ENCODE measurements at places on chromosomes 6 and 20.

DNA sequence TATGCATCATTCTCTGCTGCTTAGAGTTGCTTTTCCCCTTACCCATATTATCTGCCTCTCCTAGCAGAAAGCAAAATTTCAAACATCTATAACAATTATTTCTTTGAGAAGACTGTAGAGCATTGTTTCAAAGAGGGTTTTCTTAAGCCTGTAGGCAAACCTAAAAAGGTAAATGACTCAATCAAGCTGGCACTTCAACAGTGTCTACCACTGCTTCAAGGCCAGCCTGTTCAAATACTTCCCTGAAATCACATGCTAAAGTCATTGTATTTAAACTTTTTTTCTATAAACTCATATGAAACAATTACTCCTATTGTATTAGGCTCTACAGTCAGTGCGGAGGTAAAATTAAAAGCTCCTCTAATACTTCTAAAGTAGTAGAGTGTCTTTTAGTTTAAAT, 87.1 kb downstream of the OGFRL1 start:
- no peak for DNase-seq

DNA sequence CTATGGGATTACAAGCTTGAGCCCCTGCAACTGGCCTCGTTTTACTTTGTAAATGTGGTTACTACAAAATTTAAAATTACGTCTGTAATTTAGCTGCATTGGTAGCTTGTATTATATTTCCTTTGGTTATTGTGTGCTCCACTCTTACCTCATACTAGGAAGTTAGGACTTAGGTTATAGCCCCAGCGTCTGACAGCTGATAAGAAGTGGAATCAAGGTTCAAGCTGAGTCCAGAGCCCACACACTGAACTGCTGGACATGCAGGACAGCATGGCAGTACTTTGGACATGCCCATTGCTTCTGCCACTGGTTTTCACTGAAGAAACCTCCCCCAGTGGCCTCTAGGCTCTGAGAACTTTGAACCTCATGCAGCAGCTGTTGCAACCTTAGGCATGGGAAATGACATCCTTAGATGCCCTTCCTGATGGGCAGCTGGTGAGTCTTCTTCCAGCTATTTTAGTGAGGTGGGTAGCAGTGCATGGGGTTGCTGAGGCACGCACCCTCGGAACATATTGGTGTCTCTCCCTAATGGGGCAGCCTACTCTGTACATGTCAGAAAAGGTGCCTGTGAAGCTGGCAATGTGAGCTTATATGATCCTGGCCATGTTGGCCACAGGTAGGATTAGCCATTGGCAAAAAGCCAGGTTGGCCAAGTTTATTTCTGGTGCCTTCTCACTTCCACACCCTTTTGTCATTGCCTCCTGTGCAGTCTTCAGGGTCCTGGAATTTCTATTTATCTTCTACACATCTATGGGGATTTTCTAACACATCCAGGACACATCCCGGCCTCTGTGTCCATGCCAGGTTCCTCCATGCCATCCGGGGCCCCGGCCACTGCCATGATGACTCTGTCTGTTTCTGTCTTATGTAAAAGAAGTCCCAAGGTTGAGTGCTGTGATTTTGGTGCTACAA, 85.3 kb downstream of the CDS2 start:
- no peak for DNase-seq

DNA sequence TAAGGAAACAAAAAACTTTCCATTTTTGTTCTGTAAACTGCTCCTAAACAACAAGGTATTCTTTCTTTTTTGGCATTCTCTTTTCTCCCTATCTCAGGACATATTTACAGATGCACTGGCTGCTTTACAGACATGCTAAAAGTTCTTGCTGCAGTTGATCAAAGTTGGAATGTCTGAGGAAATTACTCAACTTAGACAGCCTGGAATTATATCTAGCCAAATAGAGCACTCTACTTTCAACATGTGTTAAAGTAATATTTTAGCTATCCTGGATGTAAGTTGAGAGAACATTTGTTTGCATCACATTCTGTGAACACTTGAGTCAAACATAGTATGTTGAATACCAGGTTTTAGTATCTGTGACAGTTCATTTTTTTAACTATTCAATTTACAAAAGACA, 24.8 kb downstream of the TASP1 start:
- DNase-seq, result no peak

GRCh38 chr6:31822036-31822821, 5.3 kb upstream of the HSPA1B start:
- no peak for DNase-seq

GRCh38 chr6:1250489-1251197, 61.3 kb upstream of the FOXQ1 start:
- no peak for DNase-seq

DNA sequence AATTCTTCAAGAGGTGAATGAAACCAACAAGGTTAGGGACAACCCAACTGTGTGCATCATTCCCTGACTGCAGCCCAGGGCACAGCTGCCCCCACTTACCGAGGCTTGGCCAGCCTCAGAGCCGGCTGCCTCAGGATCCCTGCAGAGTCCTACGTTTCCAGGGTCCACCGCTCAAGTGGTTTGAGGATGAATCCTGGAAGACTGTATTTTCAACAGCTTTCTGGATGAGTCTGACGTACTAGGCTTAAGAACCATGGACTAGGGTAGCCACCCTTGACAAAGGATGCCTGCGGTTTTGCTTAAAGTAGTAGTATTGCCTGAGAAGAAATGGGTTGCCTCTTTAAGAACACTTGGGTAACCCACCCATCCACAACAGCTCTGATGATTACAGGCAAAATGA, 101.4 kb downstream of the FOXC1 start:
- DNase-seq, result no peak

DNA sequence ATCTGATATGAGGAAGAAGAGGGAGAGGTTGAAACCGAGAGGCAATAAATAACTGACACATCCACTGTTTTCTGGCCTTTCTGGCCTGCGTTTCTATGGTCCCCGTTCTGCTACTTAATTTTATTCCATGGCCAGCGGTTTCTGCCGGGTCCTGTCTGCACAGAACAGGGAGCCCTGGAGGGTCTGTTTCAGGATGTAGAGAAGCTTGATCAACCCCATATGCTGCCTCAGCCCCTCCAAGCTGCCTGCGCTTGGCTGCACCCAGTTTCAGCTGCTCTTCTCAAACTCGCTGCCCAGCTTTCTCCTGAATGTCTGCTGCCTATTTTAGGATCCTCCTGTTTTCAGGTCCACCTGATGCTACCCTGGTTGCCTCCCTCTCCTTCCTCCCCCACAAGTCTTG, 18.5 kb upstream of the PACSIN1 start:
- no peak for DNase-seq

DNA sequence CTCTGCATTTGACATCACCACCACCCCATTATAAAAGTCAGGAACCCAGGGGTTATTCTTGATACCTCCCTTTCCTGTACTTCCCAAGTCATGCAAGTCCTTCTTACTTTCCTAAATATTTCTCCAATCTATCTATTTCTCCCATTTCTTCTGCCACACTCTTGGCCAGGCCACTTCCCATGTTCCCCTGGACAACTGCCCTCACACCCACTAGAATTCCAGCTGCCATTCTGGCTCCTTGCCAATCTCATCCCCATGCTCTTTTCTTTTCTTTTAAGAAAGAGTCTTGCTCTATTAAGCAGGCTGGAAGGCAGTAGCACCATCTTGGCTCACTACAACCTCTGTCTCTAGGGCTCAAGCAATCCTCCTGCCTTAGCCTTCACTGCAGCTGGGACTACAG, 15.2 kb downstream of the DEFB132 start:
- DNase-seq, result no peak

GRCh38 chr6:131652472-131652871, 15.4 kb downstream of the ENPP3 start:
- no peak for DNase-seq

- no peak for DNase-seq
Measured at GRCh38 chr6:168216117-168216516, 103.5 kb downstream of the DACT2 start.

- DNase-seq, result no peak
Measured at GRCh38 chr6:109449064-109449794, 6.3 kb downstream of the MICAL1 start.

DNA sequence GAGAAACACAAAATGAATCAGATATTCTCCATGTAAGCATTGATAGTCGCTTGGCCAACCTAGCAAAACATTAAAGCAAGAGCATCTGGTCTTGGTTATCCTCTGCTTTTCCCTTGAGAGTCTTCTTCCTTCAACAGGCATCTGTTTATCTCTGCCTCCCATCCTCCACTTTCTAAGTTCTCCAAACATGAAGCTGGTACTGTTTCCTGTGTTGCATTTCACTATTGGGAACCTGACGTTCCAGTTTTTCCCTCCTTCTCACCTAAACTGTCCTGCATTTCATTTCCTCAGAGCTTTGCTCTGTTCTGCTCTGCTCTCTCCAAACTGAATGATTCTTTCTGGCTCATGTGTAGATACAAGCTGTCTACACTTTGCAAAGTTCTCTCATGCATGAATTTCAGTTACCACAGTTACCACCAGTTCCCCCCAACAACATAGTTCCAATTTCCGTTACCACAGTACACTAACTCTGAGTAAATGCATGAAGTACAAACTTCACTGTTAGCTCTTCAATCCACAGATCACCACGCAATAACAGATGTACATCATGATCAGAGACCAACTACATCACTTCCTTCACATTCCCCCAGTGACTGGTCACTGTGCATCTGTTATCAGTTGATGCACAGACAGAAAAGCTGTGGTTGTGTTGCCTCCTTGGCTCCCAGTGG, 86.7 kb upstream of the F13A1 start:
- DNase-seq, result no peak

DNA sequence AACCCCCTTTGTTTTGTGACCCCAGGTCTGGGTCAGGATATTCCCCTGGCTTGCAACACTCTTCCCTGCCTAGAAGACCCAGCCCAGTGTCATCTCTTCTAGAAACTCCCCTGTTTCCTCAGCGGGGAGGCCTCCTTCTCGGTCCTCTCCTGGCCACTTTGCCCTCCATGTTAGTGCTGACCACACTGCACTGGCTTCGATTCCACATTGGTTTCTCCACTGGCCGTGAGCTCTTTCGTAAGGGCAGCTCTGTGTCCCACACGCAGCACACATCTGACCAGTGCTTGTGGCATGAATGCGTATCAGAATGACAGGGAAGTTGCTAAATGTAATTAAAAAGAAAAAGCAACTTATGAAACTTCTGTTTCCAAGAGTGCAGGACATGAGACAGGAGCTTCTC, 49.4 kb upstream of the FNDC1 start:
- DNase-seq, result no peak

- DNase-seq, result no peak
Measured at GRCh38 chr20:21521596-21522480, 8.0 kb upstream of the NKX2-2 start.

DNA sequence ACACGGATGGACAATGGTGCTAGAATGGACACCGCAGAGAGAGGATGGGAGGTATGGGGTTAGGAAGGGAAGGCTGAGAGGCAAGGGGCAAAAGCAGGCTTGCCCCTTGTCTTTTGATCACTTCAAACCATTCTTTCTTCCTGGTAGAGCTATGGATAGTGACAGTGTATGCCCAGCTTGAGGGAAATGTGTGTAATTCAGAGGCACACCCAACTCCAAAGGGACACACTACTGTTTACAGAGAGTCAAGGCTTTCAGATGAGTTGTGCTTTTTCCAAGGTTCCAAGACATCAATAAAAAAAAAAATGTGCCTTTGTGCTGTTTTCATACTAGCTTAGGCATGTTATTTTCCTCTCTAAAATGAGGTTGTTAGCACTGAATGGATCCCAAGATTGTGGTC, 185.0 kb downstream of the MCHR2 start:
- DNase-seq, result no peak

GRCh38 chr6:119078376-119079282, at the start of gene FAM184A:
TSS of gene FAM184A (minus strand) at chr6:119078664. CDS start at chr6:119078299, 365 bp downstream.
- DNase-seq, result no peak

GRCh38 chr6:110938171-110938570, 20.3 kb upstream of the GTF3C6 start:
- DNase-seq, result no peak

GRCh38 chr6:28816909-28817807, 106.6 kb downstream of the TRIM27 start:
- DNase-seq, result no peak

GRCh38 chr6:135231469-135231844, 50.3 kb downstream of the MYB start:
- no peak for DNase-seq

DNA sequence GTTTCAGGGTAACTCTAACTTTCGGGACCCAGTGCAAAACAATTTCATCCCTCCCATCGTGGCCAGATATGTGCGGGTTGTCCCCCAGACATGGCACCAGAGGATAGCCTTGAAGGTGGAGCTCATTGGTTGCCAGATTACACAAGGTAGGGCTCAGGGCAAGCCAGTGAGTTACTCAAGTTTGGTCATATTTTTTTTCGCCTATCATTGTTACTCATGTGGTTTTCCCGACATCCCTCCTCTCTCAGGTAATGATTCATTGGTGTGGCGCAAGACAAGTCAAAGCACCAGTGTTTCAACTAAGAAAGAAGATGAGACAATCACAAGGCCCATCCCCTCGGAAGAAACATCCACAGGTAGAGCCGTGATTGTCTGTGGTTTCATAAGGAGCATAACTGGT, 58.2 kb downstream of the DCBLD1 start:
- no peak for DNase-seq

GRCh38 chr6:169086020-169086419, 167.6 kb downstream of the THBS2 start:
- no peak for DNase-seq

DNA sequence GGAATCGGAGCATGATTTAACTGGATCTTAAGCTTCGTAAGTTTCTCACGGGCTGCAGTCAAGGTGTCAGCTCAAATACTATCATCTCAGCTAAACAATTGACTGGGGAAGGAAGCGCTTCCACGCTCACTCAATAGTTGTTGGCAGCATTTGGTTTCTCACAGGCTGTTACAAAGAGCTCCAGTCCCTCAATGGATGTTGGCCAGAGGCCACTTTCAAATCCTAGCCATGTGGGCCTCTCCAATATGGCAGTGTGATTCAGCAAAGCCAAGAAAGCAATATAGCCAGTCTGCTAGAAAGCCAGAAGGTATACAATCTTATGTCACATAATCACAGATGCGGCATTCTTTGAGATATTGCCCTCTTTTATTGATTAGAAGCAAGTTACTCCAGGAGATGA, 98.3 kb upstream of the PHACTR1 start:
- no peak for DNase-seq

GRCh38 chr20:24297993-24298392, 171.4 kb upstream of the SYNDIG1 start:
- no peak for DNase-seq

DNA sequence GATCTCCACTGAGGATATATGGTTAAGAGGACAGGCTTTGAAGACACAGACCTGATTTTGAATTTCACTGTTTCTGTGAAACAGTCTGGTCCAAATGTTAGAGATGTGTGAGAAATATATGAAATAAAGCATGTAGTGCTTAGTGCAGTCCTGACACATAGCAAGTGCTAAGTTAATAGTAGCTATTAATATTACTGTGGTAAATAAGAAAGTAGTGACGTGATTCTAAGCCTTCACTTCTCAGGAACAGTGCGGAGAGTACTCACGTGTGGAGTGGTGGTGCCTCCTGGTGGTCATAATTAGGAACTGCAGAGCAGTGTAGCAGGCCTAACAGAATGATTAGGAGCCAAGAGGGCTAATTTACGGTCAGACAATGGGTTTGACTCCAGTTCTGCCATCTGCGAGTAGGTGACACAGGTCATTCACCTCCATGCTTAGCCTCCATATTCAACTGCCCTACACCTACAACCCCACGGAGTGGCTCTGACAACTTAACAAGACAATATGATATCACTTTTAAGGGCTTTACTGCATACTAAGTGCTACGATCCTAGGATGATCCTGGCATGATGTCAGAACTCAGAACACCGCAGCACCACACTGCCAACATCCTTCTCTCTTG, 106.2 kb downstream of the JPH2 start:
- DNase-seq, result peak; percentile 56

- DNase-seq, result peak; percentile 44
Measured at GRCh38 chr6:15956205-15957106, 172.4 kb upstream of the MYLIP start.

Measured in smooth muscle cell of the brain vasculature (primary cell).